ENCODE measurements at places on chromosomes 2 and 18.

- no peak for DNase-seq
These were observed 57.8 kb upstream of the MC2R start for GRCh38 chr18:13973061-13973575.

GRCh38 chr18:9506046-9506792, 30.9 kb downstream of the RALBP1 start:
- DNase-seq = no peak

- no peak for DNase-seq
These were observed 31.7 kb upstream of the COBLL1 start for GRCh38 chr2:164873210-164873908.

DNA sequence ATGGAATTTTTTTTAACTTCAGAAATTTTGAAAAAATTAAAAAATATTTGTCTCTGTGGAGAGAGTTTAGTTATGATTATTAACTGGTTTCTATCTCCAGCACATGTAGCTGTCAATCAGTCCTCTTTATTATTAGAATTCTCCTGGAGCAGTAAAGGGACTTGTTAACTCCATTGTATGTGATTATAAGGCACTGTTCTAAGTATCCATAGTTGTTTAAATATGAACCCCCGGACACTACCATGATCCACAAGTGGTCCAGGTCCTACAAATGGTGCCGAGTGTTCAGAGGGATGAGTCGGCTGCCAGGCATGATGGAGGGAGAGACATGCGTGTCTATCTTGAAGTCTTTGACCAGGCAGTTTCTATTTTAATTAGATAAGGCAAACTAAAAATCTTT, 492 bp downstream of the CHRNA1 start:
- no peak for DNase-seq

- no peak for DNase-seq
These were observed 12.6 kb upstream of the ELAC1 start for GRCh38 chr18:50955253-50955652.

- no peak for DNase-seq
These were observed 45.2 kb upstream of the ST3GAL5 start for GRCh38 chr2:85933753-85934594.

- DNase-seq = no peak
These were observed 8.2 kb downstream of the BCL2 start for GRCh38 chr18:63311118-63312018.

GRCh38 chr2:56444339-56444738, 260.5 kb downstream of the CCDC85A start:
- DNase-seq = no peak

- DNase-seq = no peak
These were observed 58.6 kb upstream of the NPAS2 start for GRCh38 chr2:100761365-100761764.

GRCh38 chr18:427005-427404, 73.5 kb downstream of the COLEC12 start:
- no peak for DNase-seq

GRCh38 chr2:101419096-101419663, 31.9 kb upstream of the CREG2 start:
- no peak for DNase-seq

DNA sequence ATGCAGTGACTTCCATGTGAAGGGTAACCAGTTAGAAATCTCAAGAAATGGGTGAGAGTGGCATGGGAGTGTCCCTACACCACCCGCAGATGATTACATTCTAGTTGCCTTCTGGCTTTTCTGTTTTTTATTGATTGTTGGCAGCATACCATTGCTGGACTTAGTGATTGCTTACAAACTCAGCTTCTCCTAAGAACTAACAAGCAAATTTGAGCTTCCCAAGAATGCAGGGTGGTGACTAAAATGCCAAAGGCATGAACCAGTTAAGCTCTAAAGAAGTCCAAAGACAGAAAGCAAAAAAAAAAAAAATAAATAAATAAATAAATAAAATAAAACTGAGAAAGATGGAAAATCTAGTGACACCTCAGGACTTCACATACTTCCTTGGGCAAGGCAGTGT, 245.5 kb upstream of the PARD3B start:
- no peak for DNase-seq

DNA sequence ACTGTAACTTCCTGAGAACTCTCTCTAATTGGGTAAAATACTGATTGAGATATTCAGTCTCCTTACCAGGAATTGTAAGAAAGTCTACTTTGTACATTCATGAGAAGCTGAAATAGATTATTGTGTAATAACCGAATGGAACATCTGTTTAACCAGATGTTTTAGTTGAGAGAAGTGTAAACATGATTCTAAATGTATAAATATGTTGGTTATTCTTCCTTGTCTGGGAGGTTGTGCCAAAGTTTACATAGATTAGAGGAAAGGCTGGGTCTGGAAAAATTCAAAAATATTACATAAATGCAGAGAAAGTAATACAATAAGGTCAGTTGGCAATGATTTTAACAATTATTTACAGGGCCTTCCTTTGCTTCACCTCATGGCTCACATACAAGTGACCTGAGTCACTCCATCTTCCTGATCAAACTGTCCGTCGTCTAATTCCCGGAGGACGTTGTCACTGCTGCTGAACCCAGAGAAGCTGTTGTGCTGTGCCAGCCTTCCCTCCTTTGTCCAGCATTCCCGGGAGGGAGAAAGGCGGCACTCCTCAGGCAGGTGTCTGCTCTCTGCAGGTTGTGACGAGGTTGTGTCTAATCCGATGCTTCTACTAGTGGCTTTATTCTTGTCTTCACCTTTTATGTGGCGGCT, 55.9 kb downstream of the MOB4 start:
- DNase-seq = no peak

DNA sequence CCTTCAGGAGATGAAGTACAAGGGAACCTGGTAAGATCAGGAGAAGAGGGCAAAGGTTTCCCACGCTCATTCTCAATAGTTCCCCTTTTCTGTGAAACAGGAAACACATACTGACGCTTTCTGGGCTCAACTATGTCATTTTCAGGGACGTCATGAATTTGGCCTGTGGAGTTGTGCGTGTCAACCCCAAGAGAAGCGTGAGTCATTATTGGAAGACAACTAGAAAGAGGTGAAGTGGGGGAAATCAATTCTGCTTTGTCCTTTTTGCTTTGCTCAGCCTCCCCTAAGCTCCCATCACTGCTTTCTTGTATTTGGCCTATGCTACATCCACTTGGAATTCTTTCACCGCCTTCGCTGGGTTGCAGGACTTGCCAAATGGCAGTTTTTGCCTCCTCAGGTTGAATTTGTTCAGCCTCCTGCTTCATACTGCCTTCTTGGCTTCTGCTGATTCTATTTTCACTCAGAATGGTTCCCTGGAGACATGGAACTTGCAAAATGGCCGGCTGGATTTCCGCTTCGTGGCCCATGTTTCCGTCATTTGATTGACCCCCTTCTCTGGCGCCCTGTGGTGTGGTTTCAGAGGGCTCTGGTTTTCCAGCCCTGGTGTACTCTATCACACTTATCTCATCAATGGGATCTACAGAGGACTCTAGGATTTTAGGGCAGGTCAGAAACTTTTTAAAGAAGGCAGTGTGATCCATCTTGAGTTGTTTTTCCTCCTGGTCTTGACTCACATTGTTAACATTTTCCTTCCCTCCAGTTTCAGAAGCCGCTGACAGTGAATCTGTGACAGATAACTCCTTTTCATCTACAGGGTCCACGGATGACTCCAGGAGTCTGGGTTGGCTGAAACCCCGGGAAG, 93.3 kb downstream of the ALPK2 start:
- no peak for DNase-seq

- DNase-seq = no peak
These were observed 1.3 kb upstream of the PAX3 start for GRCh38 chr2:222299906-222300725.

GRCh38 chr2:207311316-207312005, 145.7 kb upstream of the KLF7 start:
- no peak for DNase-seq

- DNase-seq = no peak
These were observed 177.2 kb upstream of the RAB6C start for GRCh38 chr2:129802290-129802689.

- no peak for DNase-seq
These were observed 44.9 kb downstream of the NRP2 start for GRCh38 chr2:205727174-205727573.

DNA sequence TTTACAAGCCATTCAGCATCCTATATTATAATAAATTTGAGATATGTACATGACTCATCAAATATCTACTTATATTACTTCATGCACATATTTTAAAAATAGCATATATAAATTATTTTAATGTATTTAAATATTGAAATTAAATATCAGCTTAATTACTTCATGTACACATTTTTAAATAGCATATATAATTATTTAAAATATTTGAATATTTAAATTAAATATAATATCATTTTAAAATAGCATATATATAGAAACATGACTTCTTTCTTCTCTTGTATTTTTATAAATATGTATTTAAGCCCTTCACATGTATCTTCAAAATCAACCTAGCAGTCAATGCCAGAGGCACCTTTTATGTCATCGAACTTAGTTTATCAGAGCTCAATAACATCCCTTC, 298.8 kb upstream of the DSEL start:
- no peak for DNase-seq

DNA sequence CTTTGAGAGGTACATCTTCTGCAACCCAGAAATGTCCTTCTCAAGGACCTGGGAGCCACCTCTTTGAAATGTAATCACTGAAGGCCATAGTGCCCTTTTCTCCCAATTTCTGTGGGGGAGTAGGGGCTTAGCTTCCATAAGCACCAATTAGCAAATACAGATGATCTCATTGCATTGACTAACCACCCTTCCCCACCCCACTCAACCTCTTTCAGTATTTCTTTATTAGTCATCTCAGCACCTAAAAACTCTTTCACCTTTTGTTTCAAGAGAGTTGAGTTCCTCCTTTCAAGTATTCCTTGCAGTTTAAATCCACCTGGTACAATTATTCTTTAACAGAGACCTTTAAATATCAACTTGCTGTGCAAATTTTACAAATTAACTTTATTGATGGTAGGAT, 1011.8 kb upstream of the CDH2 start:
- DNase-seq = no peak

DNA sequence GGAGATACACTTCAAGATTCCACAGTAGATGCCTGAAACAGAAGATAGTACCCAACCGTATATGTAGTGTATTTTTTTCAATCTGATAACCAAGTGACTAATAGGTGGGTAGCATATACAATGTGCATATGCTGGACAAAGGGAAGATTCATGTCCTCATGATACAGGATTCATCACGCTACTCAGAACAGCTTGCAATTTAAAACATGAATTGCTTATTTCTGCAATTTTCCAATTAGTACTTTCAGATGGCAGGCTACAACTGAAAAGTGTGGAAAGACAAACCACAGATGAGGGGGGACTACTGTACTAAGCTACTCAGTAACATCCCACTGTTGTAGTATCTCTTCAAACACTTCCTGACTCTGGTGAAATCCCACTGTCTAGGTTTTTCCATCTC, 3.7 kb downstream of the IER3IP1 start:
- no peak for DNase-seq

DNA sequence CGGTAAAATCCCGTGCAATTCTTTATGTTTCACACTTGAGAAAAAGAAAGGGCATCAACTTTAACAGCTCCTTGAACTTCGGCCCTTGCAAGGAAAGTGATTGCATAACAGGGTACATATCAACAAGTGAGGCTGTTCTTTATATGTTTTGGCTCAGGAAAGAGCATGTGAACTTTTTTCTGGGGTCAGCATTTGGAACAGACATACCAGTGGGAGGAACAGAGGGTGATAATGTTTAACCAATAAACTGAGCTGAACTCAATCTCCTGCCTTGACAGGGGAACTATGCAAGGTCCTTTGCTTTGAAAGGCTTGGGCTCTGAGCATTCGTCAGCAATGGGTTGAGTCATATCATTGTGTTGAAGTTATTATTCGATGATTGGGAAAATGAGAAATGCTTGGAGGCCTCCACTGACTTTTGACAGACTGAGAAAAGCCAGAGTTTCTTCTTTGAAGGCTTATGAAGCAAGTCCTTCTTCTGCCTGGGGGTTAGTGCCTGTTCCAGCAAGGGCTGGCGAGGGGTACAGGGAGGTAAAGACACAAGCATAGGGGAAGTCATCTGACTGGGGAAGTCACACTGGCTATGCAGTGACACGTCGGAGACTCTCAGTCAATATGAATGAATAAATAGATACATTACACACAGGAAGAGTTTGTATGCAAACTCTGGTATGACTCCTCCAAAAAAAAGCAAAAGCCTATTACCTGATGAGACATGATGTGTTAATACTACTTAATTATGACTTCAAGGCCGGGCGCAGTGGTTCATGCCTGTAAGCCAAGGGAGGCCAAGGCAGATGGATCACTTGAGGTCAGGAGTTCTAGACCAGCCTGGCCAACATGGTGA, 57.2 kb downstream of the CYB5A start:
- DNase-seq = no peak

- no peak for DNase-seq
These were observed 84.1 kb downstream of the CTIF start for GRCh38 chr18:48622911-48623431.

DNA sequence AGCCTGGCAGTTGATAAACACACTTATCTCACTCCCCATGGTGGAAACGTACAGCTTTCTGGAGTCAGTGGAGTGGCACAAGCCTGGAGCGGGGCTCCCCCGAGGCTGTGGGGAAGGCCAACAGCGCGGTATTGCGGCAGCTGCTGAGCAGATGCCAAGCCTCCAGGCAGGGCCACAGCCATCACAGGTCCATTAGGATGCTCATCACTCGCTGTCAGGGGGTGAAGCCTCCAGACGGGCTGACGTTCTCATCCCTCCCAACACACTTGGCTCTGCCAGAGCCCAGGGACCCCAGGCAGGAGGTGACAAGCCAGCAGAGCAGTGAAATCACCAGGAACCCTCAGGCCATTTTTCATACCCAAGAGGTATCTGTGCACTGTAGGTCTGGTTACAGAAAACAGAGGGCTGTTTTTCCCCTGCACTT, 529.2 kb upstream of the KLHL29 start:
- no peak for DNase-seq

DNA sequence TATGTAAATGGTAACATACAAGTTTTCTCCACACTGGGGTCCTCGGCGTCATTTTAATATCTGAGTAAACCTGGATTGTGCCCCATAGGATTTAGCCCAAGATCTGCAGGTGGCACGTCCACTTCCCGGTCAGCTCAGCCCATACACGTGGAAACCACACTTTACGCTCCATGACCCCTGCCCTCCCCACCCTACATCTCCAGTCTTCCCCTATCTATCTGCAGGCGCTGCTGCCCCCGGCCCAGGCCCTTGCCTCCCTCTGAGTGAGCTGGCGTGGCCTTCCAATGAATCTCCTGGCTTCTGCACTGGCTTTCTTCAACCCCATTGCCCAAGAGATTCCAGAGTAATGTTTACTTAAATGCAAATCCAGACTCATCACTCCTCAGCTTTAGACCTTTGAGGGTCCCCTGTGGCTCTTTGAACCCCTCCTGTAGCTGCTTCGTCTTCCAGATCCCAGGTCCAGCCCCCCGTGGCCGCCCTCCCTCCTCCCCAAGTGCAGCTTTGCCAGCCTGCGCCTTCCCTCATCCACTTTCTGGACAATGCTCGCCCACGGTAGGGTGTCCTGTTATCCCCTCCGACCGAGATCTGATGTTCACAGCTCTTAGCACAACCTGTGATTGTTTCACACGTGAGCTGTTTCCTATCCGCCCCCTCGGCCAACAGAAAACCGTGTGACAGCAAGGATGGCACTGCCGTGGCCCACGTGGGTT, 421.4 kb upstream of the SALL3 start:
- no peak for DNase-seq

- no peak for DNase-seq
These were observed 80.2 kb downstream of the NUP35 start for GRCh38 chr2:183204397-183204796.

All from esophagus squamous epithelium (tissue), 5 donors.